EH (cell line): ENCODE measurements at places on chromosomes 7 and 10.

GRCh38 chr7:2776401-2776800, 67.7 kb downstream of the GNA12 start:
- no peak for DNase-seq

DNA sequence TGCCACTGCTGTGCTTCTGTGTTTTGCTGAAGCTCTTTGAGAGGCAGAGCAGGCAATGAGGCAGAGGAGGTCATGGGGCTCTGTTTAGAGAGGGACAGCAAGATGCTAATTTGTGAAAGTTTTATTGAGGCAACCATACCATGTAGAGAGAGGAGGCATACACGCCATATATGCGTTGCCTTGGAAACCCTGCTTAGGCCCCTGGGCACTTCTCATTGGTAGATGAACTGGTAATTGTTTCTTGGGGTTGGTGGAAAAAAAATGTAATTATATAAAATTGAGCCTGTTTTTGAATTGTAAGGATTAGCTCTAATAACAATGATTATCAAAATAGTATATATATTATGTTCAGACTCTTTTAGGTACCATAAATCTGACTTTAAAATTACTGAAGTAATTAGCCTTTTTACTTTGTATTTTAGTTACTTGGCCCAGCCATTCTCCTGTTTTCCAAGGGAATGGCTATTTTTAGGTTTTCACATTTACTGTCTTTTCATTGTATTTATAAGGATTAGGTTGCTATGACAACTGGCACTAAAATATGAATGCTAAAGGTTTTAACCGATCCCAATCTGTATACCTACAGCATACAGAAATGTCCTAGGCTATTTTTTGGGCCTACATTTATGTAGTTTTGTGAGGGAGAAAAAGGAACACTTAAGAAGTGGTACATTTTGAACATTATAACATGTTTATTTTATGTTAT, 52.4 kb downstream of the BZW2 start:
- DNase-seq, result peak; percentile 34

- peak; percentile 69 for DNase-seq
Measured at GRCh38 chr10:99396471-99396870, 34.0 kb downstream of the GOT1 start.

DNA sequence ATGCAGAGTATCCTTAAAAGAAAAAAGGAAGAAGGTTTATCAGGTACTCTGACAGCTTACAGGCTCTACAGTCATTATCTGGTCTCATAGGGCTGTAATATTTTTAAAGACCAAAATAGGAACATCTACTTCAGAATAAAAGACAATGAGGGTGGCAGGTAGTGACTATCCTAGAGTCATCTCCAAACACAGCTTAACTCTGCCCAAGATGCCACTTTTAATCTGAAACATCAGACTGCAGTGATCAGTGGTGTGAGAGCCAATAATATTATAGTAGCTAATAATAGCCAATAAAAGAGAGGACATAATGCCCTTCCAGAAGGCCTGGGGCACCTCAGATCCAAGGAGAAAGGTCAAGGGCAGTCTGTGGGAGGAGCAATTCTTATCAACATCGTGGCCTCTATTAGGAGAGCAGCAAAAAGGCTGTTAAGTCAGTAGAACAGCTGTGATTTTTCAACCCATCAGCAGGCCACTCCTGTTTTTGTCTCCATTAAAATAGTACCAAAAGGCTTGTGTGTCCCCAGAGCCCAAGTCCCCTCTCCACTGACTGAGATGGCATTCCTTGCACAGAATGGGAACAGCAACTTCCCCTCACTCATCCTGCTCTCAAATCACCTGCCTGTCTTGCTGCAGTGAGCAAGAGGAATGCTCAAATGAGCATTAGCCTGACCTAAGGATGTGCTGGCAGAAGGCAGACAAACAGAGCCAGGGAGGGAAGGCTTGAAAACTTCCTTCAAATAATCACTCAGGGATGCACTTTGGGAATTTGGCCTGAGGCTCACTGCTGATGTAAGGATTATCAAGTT, 20.7 kb upstream of the SPOCK2 start:
- peak; percentile 19 for DNase-seq

DNA sequence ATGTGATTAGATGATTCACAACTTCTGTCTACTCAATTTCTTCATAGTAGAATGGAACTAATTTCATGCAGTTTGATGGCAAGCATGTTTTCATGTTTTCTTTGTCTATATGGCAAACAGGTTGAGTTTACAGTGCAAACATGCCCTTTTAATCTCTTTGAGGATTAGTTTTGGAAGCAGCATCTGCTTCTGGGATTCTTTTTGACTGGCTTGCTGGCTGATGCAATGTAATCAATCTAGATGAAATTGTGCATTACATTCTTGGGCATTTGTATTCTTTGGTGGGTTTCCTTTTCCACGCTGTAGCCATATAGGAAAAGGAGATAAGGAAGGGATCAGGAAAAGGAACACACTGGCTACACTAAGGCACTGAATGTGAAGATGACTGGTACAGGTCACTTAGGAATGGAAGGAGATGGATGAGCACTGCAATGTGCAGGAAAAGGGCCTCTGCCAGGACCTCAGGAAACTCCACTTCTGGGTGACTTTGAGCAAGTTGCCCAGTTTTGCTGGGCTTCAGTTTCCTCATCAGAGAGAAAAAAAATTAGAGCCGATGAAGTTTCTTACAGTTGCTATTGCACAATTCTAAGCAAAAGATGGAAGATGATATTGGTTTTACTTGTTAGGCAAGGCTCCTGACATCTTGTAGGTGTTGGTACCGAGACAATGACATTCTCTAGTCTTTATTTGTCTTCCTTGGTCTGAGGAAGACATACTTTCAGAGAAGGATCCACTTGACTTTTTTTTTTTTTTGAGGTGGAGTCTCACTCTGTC, 269.1 kb downstream of the SUGCT start:
- DNase-seq, result peak; percentile 29

- DNase-seq, result peak; percentile 58
Measured at GRCh38 chr10:121910673-121911420, 17.0 kb downstream of the ATE1 start.

GRCh38 chr10:69180525-69181204, 631 bp downstream of the SUPV3L1 start:
- peak; percentile 30 for DNase-seq

DNA sequence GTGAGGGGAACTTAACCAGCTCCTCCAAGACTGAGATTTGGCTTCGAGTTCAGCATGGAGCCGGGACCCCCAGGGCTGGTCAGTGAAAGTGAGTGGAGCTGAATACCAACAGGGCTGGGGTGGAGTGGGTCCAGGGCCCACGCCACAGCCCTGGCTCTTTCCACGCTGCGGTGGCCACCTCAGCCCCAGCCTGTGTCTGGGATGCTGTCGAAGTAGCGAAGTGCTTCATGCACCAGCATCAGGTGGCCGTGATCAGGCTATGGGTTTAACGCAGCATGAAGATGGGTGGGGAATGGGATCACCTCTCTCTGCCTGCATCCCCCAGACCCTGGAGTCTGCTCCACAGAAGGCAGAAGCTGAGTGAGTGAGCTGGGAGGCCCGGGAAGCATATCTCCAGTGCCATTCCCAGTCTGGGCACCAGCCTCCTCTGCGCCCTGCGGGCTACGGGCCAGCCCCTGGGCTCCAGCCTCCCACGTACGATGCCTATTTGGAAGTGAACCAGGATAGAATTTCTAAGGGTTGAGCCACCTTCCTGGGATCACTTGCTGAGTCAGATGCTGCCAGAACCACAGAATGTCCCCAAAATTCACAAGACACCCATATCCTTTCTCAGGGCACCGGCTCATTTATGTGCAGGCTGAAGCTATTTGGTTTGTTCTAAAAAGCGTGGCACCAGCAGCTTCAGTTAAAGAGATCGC, 131.1 kb upstream of the CHST15 start:
- peak; percentile 40 for DNase-seq

DNA sequence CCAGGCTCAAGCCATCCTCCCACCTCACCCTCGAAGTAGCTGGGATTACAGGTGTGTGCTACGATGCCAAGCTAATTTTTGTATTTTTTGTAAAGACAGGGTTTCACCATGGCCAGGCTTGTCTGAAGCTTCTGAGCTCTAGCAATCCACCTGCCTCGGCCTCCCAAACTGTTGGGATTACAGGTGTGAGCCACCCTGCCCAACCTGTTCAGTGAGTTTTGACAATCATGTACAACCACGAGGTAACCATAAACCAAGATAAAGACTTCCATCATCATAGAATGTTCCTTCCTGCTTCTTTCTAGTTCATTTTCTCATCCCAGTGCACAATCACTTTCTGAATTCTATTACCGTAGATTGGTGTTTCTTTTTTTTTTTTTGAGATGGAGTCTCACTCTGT, 30.5 kb upstream of the MKRN1 start:
- no peak for DNase-seq

DNA sequence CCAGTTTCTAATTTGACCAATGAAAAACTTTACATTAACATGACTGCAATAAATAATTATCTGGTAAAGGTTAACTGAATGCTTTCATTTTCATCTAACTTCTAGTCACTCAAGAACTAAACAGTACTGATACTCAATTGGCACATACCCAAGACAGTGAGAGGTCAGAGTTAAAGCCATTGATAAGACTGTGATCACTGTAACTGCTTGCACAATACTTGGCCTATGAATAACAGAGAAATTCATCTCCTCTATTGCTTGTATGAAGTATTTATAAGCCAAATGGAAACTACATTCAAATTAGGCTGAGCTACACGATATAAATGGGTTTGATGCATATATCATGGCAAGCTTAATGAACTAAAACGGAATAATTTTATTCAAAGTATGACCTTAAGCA, 43.0 kb downstream of the HERC4 start:
- no peak for DNase-seq

GRCh38 chr10:86203162-86203905, 163.3 kb downstream of the GRID1 start:
- peak; percentile 27 for DNase-seq

DNA sequence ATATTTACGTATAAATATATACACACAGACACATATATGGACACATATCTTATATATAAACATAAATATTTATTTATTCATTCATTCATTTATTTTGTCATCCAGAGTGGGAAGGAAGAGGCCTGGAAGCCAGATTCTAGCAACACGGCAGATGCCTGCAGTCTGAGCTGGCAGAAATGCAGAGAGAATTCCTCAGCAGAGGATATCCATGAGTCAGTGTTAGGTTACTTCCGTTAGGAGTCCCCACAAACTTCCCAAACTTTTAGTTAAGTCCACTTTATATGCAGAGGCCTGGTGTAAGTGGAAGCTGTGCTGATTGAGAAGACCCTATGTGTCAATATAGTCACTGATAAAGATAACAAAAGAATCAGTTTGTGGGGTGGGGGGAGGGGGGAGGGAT, 89.6 kb downstream of the PPP1R17 start:
- peak; percentile 91 for DNase-seq

- no peak for DNase-seq
Measured at GRCh38 chr7:35495844-35496243, 199.1 kb downstream of the HERPUD2 start.

- DNase-seq, result no peak
Measured at GRCh38 chr7:138049505-138050116, 26.6 kb upstream of the AKR1D1 start.

DNA sequence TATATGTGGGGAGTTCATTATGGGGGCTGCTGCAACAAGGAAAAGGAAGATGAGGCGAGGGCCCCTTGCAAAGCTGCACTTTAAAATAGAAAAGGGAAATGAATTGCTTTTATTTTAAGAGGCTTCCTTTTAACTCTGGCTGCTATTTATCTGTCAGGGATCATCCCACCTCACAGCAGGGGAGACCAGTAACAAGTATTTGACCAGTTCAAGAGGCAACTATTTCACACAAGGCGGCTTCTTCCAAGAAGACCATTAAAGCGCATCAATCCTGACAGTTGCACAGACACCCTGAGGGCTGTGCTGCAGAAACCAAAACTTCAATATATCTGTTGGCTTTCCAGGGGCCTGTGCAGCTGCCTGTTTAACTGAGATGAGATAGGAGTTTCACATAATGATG, 1009.2 kb downstream of the SORCS3 start:
- no peak for DNase-seq

- DNase-seq, result no peak
Measured at GRCh38 chr7:47962262-47962661, 14.0 kb upstream of the PKD1L1 start.

- DNase-seq, result no peak
Measured at GRCh38 chr10:118407026-118407425, 64.9 kb upstream of the FAM204A start.

DNA sequence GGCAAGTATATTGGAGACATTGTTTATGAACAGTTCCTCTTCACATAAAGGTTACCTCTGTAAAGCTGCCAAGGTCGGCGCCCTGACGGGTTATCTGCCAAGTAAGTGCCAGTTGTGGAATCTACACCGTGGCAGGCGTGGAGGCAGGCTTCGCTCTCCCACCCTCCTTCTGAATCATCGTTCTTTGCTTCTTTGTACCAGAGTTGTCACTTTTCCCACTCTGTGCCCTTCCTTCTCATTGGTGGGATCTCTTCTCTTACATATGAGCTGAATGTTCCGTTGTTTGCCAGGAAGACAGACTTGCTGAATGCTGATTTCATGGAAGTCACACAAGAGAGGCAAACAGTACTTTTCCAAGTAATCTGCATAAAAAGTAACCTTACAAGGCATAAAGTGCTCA, 40.6 kb upstream of the PTPRZ1 start:
- DNase-seq, result no peak

DNA sequence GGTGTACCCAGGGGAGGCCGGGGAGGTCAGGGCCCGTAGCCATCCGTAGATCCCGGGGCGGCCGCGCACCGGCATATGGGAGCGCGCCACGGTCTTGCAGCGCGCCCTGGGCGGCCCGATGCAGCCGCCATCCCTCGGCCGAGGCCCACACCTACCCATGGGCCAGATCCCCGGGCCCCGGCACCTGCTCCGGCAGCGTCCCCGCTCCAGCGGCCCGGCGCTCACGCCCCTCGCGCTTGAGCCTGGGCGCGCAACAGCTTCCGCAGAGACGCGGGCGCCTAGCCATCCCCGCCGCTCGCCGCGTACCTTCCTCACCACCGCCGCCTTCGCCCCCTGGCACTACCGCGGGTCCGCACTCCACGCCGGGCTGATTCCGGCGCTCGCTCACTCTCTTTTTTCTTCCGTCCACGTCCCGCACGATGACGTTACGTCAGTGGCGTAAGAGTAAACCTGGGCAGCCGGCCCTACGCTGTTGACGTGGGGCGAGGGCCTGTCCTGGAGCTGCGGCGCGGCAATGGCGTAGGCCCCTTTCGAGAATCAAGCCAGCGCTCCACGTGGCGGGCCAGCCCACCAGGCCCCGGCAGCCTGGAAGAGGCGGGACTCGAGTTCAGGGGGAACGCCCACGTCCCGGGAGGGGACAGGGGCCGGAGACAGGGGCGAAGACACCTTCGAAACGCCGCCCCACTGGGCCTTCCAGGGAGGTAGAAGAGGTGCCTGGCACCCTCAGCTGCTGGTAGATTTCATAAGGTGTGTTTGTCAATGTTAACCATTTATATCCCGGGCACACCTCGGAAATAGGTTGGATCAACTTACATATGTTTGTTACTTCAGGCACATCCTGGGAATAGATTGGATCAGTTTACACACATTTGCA, at the start of gene ALDH18A1:
TSS of gene ALDH18A1 (minus strand) at position 421 of the 874 bp plus-strand sequence. CDS start 3,334 bp downstream, outside the sequence.
- peak; percentile 94 for DNase-seq

GRCh38 chr7:26532471-26532870, 240.8 kb downstream of the SNX10 start:
- no peak for DNase-seq
